ENCODE measurements at places on chromosomes 4 and X.

DNA sequence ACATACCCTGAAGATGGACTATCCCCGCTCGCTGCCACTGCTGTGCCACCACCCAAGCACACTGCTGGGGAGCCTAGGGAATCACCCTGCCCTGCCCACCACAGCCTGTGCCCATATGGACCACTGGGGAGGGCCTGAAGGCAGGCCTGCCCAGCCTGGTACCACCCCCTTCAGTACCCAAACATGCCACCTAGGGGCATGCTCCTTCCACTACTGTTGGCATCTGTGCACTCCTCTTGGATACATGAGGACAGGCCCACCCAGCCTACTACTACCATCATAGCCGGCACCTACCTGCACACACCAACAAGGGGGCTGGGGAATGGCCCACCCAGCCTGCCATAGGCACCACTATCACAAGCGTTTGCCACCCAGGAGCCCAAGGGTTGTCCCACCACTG lies 30.1 kb upstream of the PRDX4 start:
- no peak for DNase-seq

- DNase-seq, result peak; percentile 2
Observed at GRCh38 chr4:88672987-88673386, 24.6 kb downstream of the NAP1L5 start.

- no peak for DNase-seq
Observed at GRCh38 chr4:54976682-54977081, 148.7 kb downstream of the KDR start.

GRCh38 chrX:155962906-155963305 lies 34.6 kb upstream of the IL9R start:
- DNase-seq, result no peak

- DNase-seq, result no peak
Observed at GRCh38 chrX:43349363-43349762, 306.7 kb upstream of the MAOA start.

DNA sequence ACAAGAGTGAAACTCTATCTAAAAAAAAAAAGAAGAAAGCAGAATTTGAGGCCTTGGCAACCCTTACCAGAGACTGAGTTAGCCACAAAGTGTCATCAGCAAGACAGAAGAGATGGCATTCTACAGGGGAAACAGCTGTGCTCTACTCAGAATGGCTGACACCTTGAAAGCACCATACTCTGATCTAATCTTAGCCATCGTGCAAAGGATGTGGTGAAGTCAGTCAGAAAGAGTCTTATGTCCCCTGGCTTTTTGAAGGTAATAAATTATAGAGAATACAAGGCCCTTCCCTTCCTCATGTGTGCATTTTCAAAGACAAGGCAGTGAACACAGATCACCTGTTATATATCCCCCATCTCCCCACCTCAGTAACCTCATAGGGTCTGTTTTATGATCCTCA lies 13.2 kb downstream of the CLNK start:
- no peak for DNase-seq

DNA sequence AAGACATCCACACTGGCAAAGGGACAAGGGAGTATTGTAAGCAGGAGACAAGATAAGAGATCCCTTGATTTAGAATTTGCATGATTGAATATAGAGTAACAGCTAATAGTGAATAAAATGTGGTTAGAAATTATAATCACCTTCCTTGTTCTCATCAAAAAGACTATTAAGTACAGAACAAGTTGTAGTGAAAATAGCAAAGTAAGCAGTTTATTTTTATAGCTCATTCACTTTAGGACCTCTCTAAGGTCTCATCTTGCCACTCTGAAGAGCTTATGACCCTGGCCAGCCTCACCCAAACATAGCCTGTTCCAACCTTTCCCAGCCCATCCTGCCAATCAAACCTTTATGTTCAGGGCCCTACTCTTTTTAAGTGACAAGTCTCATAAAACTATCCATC lies 30.6 kb downstream of the MID2 start:
- no peak for DNase-seq

DNA sequence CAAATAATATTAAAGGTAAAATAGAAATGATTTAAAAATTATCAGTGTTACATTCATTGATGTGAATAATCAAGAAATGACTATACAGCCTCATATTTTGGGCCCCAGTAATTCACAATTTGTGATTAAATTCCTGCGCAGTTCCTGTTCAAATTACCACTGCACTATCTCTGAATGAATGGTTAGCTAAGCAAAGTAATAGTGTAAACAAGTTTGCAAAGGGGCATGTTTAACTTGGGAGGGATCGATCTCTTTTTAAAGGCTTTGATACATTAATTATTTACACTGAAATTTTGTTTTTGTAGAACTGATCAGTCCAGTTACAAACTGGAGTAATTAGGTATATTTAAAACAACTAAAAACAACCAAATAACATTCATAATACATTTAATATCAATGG lies 784.4 kb downstream of the RPA4 start:
- no peak for DNase-seq

- no peak for DNase-seq
Observed at GRCh38 chr4:140662082-140662869, 93.5 kb upstream of the UCP1 start.

DNA sequence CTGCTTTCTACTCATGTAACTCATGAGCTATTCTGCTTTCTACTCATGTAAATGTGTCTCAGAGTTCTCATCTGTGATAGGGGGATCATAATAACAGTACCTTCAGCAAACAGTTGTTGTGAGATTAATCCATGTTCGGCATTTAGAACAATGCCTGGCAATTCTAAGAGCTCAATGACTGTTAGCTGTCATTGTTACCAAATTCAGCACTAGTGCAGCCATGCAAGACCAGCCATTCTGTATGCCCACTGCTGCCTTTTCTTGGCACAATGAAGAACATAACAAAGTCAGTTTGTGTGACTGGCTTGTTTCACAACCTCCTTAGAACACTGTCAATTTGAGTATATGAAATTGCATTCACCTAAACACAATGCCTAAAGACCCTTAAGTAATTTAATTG lies 163.2 kb downstream of the ANK2 start:
- no peak for DNase-seq

DNA sequence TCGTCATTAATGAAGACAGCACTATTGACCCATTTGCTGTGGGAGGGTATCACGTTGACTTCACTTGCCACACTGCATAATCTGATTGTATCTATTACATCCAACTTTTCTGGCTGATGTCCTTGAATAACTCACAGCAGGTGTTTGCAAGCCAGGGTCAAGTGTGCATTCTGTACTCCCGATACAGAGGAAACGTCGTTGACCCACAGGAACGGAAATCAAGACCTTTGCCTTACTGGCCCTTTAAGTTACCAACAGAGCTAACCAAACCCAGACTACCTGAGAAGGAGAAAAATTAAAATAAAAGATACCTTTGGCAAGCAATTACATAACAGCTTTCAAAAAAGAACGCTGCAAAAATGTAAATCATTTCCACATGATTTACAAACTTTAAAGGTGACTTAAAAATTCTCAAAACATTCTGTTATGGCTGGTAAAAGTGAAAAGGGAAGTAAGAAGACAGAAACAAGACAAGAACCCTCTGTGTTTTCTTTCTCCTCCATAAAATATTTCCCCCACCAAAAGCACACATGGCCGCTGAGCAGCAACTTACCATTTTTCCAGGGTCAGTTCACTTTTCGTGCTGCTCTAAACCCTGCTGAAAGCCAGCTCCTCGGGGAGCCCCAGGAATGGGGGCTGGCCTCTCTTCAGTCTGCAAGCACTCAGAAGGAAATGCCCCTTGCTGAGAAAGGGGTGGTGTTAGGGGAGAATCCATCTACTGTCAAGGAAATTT lies 6.5 kb upstream of the SHISA3 start:
- no peak for DNase-seq

- DNase-seq, result no peak
Observed at GRCh38 chr4:121227341-121227792, 63.2 kb upstream of the TNIP3 start.

DNA sequence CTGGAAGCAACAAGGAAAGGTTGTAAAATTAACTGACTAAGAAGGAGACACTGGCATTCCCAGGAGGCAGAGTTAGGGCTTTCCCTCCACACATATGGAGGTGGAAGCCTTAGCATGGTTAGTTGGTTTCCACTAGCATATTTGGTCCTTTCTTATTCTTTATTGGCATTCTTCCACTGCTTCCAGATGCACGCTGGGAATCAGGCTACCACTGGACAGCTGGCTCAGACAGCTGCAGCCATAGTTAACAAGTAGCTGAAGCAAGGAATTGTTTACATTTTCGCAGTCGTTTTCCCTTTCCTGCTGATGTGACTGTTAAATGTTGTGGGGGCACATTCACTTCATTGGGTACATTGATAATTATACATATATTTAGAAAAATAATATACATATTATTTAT lies 169.2 kb downstream of the GRIA2 start:
- DNase-seq, result no peak

DNA sequence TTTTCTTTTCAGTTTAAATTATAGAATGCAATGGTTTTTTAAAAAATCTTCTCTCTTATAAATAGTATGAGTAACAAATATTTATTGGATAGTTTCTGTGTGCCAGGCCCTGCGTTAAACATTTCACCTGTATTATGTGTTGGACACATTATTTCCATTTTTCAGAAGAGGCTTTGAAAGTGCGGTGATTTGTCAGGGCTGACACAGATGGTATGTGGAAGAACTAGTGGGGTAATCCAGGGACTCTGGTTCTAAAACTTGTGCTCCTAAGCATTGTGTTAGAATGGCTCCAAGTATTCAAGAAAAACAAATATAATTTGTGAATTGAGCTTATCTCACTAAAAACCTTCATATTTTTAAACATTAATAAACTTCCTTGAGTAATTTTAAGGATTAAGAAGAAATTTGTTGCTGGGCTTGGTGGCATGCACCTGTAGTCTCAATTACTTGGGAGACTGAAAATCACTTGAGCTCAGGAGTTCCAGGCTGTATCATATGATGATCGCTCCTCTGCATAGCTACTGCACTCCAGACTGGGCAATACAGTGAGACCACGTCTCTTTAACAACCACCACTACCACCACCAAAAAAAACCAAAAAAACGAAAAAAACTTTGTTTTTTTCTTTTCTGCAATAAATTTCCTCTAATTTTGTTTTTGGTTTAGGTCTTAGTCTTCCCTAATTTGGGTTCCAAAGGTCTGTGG lies 40.0 kb downstream of the RAPGEF2 start:
- no peak for DNase-seq

GRCh38 chr4:184066584-184067300 lies 150.9 kb downstream of the ENPP6 start:
- DNase-seq, result no peak

- DNase-seq, result no peak
Observed at GRCh38 chrX:118239178-118239870, 106.6 kb upstream of the WDR44 start.

DNA sequence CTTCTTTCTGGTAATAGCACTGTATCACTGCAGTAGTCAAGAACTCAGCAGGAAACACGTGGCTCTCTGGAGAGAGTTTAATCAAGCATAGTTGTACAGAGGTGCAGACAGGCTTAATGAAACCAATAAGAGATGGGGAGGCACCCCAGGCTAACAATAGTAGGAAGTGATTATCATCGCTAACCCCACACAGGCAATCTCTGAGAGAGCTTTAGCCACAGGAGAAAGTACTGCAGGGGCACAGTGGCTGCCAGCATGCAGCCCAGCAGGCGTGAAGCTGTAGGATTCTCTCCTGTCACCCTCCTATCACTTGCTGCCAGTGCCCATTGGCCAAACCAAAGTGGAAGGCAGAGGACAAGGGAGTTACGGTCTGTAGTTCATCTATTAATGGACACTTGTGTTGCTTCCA lies 450.0 kb upstream of the RASGEF1B start:
- no peak for DNase-seq
